ENCODE measurements at places on chromosomes 3 and 15. TPM values are rescaled to one million over a fixed set of nuclear protein-coding genes. Genes with fewer than 3 reads are reported as not detected.

Gene MME
- total RNA-seq, result 0.23 TPM

GRCh38 chr15:49410641-49411040 lies 12.4 kb upstream of the FGF7 start:
- DNase-seq, result no peak

Gene CHST2
- total RNA-seq, result 6.8 TPM

- DNase-seq, result no peak
Measured at GRCh38 chr3:145623349-145623748, 537.6 kb downstream of the PLOD2 start.

GRCh38 chr3:189820365-189820720 lies 189.2 kb downstream of the TP63 start:
- no peak for DNase-seq

GRCh38 chr3:155912579-155913190 lies 42.2 kb downstream of the GMPS start:
- no peak for DNase-seq

DNA sequence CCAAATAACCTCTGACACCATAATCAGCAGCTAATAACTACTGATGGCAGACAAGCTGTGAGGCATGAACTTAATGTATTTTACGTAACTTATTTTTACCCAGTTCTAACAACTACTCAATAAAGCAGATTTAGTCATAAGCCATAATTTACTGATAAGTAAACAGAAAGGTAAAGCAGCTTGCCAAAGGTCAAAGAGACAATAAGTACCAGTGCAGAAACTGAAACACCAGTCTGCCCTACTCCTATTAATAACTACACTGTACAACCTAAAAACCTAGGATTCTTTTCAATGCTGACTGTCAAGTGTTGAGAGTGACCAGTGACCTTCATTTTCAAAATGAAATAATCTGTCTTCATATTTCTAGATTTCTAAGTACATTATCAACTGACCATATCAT lies 152.2 kb downstream of the NR2E3 start:
- no peak for DNase-seq

GRCh38 chr3:105177576-105177975 lies 189.1 kb upstream of the ALCAM start:
- DNase-seq, result no peak

Gene RBP2
- total RNA-seq, result not detected

DNA sequence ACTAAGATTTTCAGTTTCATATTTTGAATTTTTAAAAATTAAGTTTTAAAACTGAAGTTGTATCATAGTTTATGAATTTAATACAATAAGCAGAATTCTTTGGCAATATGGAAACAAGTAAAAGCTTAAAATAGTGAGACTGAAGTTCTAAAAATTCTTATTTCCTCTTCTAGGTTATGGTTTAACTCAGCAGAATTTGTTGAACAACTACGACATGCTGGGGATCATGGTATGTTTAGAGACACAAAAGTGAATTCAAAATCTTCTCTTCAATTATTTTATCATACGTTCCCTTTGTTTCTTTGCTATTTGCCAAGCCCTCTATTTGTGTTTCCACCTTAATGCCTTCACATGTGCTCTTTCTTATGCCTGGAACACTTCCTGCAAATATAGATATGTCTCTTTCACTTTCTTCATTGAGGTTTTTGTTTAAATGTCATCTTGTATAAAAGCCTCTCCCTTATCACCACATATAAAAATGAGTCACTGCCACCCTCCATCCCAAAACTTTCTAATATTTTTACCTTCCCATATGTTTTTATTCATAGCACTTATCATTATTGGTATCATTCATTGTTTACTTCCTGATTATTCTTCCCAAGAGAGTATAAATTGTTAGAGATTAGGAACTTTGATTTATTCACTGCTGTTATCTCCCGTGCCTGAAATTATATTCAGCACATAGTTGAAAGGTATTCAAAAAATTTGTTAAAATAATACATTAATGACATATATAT lies 6.4 kb downstream of the SUCNR1 start:
- no peak for DNase-seq

DNA sequence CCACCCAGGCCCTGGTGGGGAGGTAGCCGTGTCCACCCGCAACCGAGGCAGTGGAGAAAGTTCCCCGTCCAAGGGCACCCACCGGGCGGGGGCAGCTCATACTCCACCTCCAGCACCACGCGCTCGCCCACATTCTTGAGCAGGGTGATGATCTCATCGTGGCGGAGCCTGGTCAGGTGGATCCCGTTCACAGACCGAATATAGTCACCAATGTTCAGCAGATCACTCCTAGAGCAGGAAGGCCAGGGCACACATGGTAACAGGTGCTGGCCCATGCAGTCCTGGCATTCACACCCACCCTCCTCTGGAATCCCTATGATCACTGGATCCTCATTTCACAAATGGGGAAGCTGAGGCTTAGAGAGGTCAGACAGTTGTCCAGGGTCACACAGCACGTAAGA lies 15.8 kb downstream of the GRIP2 start:
- DNase-seq, result no peak

DNA sequence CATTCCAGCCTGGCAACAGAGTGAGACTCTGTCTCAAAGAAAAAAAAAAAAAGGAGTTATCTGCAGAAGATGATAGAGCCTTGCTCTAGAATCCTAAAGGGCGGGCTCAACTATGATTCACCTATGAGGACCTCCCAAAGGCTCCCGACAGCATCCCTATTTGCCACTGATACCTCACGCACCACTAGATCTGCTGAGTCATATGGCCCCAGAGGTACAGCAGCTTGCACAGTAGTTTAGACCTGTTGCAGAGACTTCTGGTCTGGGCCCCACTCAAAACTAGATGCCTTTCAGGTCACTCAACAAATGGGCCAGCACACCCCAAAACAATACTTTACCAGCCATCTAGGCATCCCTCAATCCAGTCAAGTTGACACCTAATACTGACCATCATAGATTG lies 38.1 kb upstream of the PTX3 start:
- no peak for DNase-seq

Gene LRTM1
- not detected for total RNA-seq

Gene KLHL6
- total RNA-seq, result 64.7 TPM

DNA sequence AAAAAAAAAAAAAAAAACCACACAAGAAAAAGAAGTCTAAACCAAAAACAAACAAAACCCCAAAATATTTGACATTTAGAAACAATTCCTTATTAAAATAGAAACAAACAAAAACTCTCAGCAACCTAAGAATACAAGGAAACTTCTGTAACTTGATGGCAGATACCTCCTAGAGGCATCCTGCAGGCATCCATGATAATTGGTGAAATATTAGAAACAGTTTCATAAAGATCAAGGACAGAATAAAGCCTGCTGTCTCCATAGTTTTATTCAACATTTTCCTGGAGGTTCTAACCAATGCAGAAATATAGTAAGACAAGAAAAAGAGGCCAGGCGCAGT lies 63.0 kb upstream of the TRPM1 start:
- DNase-seq, result no peak

GRCh38 chr3:179432021-179432420 lies 19.2 kb downstream of the GNB4 start:
- DNase-seq, result no peak

DNA sequence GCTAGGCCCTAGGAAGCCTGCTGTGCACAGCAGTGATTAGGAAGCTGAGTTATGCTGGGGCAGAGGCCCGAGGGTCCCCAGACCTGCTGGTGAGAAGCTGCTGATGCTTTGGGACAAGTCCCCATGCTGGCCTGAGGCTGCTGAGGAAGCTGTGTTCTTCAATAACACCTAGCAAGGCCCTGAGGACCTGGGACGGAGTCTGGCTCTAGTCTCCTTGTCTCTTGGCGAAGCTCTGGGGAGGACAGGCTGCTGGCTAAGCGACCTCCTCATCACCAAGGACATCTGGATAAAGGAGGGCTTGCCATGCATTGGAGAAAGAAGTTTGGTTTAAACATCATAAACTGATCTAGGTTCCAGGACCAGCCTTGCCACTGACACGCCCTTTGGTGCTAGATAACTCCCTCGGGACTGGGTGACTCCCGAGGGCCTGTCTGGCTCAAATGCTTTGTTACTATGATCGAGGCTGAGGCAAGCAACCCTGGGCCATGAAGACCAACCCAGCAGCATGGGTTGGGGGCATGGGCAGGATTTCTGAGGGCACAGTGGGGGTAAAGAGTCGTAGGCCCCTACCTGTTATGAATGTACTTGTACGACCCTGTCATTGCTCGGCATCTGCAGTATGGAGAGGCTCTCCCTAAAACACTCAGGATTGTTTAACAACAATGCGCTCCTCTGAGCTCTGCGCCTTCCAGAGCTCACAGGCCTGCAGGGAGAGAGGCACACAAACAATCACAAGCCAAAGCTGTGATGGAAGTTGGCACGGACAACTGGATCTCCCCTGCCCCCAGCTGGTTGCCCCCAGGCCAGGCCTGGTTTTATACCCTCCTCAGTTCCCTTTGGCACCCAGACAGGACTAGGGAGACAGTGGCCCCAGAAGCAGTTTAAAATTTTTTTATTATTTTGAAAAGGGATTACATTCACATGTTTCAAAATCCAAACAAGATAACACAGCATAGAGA lies 64.4 kb downstream of the LINGO1 start:
- no peak for DNase-seq

- DNase-seq, result no peak
Measured at GRCh38 chr3:126187920-126188319, 7.5 kb upstream of the ALDH1L1 start.

DNA sequence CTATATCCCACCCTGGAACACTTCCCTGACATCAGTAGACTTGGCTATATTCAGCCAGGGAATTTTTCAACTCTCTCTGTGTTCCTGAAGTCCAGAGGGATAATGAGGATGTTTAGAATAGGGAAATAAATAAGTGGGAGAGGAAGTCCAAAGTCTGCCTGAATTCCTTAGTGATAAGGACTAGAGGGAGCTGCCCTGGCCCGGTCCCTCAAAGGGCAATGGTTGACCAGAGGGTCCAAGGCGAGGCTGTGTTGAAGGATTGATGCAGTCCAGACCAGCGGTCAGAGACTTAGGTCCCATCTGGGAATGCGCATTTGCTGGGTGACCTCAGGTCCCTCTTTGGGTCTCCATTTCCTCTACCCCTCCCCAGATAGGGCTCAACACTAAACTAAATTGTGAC lies 7.9 kb downstream of the VIPR1 start:
- DNase-seq, result no peak

GRCh38 chr15:74396445-74397238 lies 29.2 kb upstream of the CYP11A1 start:
- DNase-seq, result peak; percentile 83

- peak; percentile 83 for DNase-seq
Measured at GRCh38 chr15:52559575-52559974, 9.3 kb downstream of the ARPP19 start.

DNA sequence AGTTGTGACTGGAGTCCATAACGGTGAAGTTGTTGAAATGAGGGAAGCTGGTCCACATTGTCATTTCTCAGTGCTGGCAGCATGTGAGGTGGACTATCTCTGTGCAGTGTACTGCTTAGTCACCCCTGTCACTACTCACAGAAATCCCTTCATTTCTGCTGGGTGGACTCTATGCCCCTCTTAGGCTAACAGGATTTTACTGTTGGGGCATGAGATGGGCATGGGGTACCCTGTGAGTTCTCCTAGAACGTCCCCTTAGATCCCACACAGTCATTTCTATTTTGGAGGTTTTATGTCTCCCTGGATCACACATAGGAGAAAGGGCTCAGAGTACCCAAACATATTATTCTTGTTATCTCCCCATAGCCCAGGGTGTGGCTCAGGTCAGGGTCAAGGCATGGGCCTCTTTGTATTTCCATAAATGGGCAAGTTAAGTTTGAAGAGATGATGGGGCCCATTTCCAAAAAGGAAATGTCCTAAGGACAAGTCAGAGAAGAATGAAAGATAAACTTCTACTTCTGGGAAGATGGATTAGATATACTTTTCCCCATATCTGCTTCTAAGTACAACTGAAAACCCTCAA lies 15.2 kb downstream of the P2RY1 start:
- no peak for DNase-seq

- no peak for DNase-seq
Measured at GRCh38 chr3:94050546-94050945, 12.2 kb downstream of the DHFR2 start.

GRCh38 chr15:85624291-85624801 lies 170.4 kb downstream of the KLHL25 start:
- DNase-seq, result no peak

DNA sequence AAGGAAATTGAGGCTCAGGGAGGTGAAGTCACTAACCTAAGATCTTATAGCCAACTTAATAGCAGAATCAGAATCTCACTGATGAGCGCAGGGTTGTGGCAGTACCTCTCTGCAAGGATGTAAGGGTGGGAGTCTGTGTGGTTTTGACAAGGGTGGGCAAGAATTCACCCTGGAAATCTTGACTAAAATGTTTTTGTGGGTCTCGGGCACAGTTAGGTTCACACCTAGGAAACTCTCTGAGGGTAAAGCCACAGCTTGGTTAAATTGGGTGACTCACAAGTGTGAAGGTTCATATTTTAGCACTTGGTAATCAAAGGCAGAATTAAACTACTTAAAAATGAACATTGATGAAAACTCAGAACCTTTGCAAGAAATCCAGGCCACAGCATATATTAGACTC lies 178.2 kb upstream of the EOMES start:
- DNase-seq, result peak; percentile 26

Gene GPR87
- 2.5 TPM for total RNA-seq

DNA sequence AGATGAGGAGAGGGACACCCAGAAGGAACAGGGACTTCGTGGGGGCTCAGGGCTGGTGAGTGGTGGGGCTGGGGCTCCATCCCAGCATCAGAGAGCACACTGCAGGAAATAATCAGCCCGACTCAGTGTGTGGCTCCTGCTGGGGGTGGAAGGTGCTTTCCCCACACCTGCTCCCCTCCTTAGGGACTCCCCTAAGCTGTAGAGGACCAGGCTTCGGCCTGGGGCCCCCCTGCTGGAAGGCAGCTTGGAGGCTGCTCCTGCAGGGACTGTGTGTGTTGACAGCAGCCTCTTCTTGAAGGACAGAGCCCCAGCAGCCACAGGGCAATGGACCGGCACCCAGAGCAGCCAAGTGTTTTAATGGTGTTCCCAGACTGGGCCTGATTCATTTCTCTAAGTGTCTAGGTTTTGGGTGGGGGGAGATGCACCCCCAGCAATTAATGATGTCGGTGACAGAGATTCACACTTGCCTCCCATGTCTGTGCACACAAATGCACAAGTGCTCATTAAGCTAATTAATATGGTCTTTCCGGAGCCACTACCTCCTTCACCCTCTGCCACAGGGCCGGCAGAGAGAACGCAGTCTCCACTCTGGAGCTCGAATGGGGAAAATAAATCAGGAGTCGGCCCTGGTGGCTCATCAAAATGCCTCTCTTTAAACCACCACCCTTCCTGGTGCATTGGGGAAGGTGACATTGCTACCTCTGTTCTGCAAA lies 16.9 kb upstream of the FGD5 start:
- no peak for DNase-seq

Gene IVD
- 46.2 TPM for total RNA-seq

- DNase-seq, result no peak
Measured at GRCh38 chr3:38994251-38994650, 57.5 kb downstream of the SCN11A start.

DNA sequence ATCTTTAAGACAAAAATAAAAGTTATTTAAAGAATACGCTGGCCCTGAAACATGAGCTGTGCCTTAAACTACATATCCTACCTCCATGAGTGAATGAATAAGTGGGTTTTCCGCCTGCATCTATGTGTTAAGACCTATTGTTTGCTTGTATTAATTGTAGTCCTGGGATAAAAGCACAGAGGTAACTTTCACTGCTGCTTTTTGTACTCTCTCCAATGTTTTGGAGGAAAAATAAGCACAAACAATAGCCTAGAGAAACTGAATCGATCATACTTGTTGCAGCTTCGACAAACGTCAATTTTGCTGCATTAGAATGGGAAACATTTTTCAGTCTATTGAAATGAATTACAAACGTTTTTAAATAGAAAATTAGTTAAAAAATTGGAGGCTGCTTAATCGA lies 1.3 kb upstream of the CTNNB1 start:
- DNase-seq, result no peak

Gene A4GNT
- not detected for total RNA-seq

- DNase-seq, result peak; percentile 47
Measured at GRCh38 chr15:75104804-75105557, 81.6 kb downstream of the PPCDC start.
